ENCODE measurements at places on chromosomes 12 and 14.
A peak's percentile ranks its signal among the peaks of the same experiment; 100 is the strongest.

DNA sequence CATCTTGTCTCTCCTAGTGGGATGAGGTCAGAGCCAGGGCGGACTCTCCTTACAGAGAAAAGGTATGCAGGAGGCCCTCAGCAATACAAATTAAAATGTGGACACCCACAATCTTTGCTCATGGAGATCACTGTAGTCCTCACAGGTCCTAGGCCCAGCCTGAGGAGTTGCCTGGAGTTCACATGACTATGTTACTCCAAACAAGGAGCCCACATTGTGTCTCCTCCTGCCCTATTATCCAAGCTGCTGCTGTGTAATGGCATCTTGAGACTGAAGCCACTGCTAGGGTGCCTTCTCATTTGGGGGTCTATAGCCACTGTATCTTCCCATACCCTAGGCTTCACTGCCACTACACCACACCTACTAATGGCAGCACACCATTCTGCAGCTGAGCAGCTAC lies 11.0 kb downstream of the OR4K1 start:
- no peak for DNase-seq
- no peaks in the 10 kb centered on the region for H3K4me1 ChIP-seq
- H3K27ac ChIP-seq = no peak overlapping the region
- H3K27me3 ChIP-seq = no peaks in the 10 kb centered on the region
- H3K36me3 ChIP-seq = no peaks in the 10 kb centered on the region

- H3K27me3 ChIP-seq = no peaks in the 10 kb centered on the region
- no peak overlapping the region for H3K27ac ChIP-seq
- no peak for DNase-seq
- no peaks in the 10 kb centered on the region for H3K36me3 ChIP-seq
Measured at GRCh38 chr14:46325157-46325556, 326.4 kb downstream of the RPL10L start.

DNA sequence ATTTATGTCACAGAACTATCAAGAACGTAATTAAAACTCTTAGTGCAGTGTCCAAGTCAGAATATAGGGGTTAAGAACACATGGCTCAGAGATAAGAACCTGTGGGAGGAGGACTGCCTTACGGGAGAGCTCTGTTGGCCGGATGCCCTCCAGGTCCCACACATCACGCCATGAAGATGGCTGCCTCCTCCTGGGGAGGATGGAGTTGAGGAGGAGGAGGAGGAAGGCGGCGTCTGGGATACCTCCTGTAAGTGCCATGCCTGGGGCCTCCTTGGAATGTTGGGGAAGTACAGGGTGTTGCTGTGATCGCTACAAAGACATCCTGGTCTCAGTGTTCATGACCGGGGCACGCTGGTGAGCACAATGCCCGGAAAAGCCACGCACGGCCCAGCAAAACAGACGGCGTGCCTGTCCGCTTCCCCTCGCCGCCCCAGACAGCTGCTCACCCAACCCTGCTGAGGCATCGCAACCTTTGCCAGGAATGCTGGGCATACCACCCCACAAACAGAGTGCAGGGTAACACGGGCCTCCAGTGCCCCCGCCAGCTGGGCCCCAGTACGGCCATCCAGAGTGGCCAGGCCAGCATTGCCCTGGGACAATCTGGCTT lies 28.7 kb upstream of the CD9 start:
- H3K27ac ChIP-seq = no peak overlapping the region
- DNase-seq = no peak
- no peaks in the 10 kb centered on the region for H3K27me3 ChIP-seq
- no peak overlapping the region for H3K4me3 ChIP-seq
- no peaks in the 10 kb centered on the region for H3K36me3 ChIP-seq
- H3K4me1 ChIP-seq = peaks cover 29% of the 10 kb centered on the region

DNA sequence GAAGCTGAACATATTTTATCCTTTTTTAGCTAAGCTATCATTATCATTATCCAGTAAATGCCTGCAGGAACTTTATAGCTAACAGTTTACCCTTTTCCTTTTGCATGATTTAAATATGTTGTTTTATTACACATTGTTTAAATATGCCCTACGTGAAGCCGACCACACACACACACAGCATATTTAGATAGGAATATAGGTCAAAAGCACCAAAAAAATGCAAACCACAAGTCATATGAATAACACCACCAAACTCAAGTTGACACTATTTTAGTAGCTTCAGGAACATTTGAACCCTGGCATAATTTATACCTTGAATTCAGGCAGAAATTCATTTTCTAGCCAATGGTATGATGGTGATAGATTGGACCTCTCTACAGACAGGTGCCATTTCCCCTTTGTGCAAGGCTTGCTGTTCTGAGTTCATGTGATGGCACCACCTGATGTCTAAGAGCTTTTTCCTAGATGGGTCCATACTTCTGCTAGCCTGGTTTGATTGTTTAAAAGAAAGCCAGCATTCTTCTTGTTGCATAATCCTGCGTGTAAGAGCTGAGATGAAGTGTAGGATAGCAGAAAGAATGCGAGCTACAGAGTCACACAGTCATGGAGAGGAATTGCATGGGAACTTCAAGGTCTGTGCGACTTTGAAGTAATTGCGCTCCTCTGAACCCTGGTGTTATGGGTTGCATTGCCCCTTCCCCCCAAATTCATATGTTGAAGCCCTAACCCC lies 454.8 kb upstream of the SOX5 start:
- no peak for DNase-seq
- peaks cover 2% of the 10 kb centered on the region for H3K27me3 ChIP-seq
- no peak overlapping the region for H3K4me3 ChIP-seq
- no peaks in the 10 kb centered on the region for H3K36me3 ChIP-seq
- peaks cover 13% of the 10 kb centered on the region for H3K4me1 ChIP-seq
- H3K27ac ChIP-seq = no peak overlapping the region

DNA sequence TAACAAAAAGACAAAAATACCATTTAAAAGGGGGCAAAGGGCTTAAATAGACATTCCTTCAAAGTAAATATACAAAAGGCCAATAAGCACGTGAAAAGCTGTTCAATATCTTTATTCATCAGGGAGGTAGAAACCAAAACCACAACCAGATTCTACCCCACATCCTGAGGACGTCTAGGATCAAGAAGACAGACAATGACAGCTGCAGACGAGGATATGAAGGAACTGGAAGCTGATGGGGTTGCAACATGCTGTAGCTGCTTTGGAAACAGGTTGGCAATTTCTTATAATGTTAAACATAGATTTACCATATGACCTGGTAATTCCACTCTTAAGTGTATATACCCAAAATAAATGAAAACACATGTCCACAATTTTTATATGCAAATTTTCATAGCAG lies 85.1 kb upstream of the C14orf180 start:
- DNase-seq = peak; percentile 39
- H3K4me3 ChIP-seq = no peak overlapping the region
- H3K27me3 ChIP-seq = peaks cover 27% of the 10 kb centered on the region
- no peak overlapping the region for H3K27ac ChIP-seq
- no peaks in the 10 kb centered on the region for H3K36me3 ChIP-seq
- H3K4me1 ChIP-seq = peaks cover 3% of the 10 kb centered on the region

- DNase-seq = no peak
- peaks cover 13% of the 10 kb centered on the region for H3K4me1 ChIP-seq
- peaks cover 28% of the 10 kb centered on the region for H3K27me3 ChIP-seq
- H3K27ac ChIP-seq = peak overlapping the region; percentile 76
- peak overlapping the region; percentile 69 for H3K4me3 ChIP-seq
- H3K36me3 ChIP-seq = no peaks in the 10 kb centered on the region
Measured at GRCh38 chr12:65740506-65740872, 83.8 kb upstream of the HMGA2 start.

DNA sequence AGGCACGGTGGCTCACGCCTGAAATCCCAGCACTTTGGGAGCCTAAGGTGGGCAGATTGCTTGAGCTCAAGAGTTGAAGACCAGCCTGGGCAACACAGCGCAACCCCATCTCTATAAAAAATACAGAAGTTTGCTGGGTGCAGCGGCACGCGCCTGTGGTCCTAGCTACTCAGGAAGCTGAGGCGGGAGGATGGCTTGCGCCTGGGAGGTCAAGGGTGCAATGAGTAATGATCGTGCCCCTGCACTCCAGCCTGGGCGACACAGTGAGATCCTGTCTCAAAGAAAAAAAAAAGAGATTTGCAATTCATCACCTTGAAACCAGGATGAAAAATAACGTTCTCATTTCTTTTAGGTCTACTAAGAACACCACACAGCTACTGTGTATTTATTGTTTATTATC lies 4.0 kb downstream of the STX2 start:
- no peak overlapping the region for H3K4me3 ChIP-seq
- H3K36me3 ChIP-seq = peaks cover 4% of the 10 kb centered on the region
- no peak for DNase-seq
- no peak overlapping the region for H3K27ac ChIP-seq
- no peaks in the 10 kb centered on the region for H3K27me3 ChIP-seq

DNA sequence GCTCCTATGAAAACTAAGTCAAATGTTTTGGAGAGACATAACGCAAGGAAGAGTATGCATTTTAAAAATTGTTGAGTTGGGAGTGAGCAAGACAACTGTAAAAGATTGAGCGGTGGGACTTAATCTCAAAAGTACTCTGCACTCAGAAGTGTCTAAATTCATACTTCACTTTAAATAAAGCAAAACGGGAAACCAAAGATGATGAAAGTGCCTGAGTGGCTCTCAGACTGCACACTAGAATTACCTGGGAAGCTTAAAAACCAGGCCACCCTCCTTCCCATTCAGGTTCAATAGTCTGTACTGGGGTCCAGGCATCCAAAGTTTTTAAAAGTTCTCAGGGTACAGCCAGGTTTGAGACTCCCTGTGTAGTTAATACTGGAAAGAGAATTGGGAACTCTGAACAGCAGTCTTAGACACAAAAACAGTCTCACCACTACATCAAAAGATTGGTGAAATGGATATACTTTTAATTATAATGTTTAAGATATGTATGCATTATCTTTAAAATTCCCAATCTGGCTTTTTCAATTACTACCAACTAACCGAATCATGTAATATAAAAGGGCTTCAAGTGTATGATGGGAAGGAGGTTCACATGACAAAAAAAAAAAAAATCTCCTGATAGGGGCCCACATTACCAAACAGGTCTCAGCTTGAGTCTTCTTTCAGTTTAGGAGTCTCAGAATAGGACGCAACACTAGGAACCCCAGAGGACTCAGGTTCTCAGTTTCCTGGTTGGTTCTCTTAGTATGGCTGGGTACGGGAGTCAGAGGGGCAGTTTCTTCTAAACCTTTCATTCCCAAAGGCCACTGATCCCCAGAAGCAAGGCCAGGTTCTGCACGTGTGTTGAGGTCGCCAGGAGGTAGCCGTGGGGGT lies 1.0 kb downstream of the HOMEZ start:
- DNase-seq = peak; percentile 31
- H3K27me3 ChIP-seq = no peaks in the 10 kb centered on the region
- H3K27ac ChIP-seq = peak overlapping the region; percentile 84
- peaks cover 18% of the 10 kb centered on the region for H3K4me1 ChIP-seq
- H3K36me3 ChIP-seq = peaks cover 6% of the 10 kb centered on the region

DNA sequence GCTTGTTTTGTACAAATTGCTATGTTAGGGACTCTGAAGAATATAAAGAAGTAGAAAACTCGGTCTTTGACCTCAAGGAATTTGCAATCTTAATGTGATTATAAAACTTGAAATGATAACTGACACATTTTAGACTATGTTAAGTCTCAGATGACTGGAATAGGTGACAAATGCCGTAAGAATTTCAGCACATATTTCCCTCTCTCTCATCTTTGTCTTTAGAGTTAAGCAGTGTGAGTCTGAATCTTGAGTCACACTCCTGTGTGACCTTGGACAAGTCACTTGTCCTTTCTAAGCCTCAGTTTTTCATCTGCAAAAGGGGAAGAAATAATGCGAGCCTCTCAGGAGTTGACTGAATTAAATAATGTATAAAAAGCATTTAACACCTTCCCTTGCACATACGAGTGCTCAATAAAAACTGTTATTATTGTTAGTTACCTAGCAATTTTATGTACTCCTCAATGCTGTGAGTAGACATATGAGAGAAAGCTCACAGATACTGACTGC lies 103.7 kb downstream of the DYRK2 start:
- H3K36me3 ChIP-seq = no peaks in the 10 kb centered on the region
- no peaks in the 10 kb centered on the region for H3K27me3 ChIP-seq
- H3K4me1 ChIP-seq = peaks cover 2% of the 10 kb centered on the region
- no peak overlapping the region for H3K4me3 ChIP-seq
- H3K27ac ChIP-seq = no peak overlapping the region

GRCh38 chr12:101490286-101490920 lies 15.3 kb downstream of the SPIC start:
- H3K4me1 ChIP-seq = no peaks in the 10 kb centered on the region
- H3K27me3 ChIP-seq = peaks cover 14% of the 10 kb centered on the region
- no peak overlapping the region for H3K27ac ChIP-seq
- no peaks in the 10 kb centered on the region for H3K36me3 ChIP-seq
- H3K4me3 ChIP-seq = no peak overlapping the region

- peak overlapping the region; percentile 69 for H3K27ac ChIP-seq
- peak overlapping the region; percentile 57 for H3K4me3 ChIP-seq
- peaks cover 23% of the 10 kb centered on the region for H3K4me1 ChIP-seq
- peak; percentile 30 for DNase-seq
Measured at GRCh38 chr14:68663385-68664076, 129.3 kb downstream of the ZFP36L1 start.

- no peak for DNase-seq
- no peak overlapping the region for H3K4me3 ChIP-seq
- H3K4me1 ChIP-seq = no peaks in the 10 kb centered on the region
- no peaks in the 10 kb centered on the region for H3K36me3 ChIP-seq
Measured at GRCh38 chr14:95557832-95558231, 23.0 kb downstream of the GLRX5 start.

DNA sequence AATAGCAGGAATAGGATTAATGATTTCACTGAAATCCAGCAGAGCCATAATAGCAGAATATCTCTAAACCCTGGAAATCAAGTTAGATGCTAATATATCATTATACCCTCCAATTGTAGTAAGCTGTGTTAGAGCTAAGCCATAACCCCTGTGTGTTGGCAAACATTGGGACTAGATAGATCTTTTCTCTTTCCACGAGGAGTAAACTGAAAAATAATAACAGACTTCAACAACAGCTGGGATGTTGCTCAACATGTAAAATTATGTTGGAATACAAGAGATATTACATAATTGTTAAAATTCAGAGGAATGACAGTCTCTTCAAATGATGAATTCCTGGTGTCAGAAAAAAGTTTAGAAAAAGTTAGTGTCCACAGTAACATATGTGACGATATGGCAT lies 383.8 kb downstream of the SNAPC1 start:
- H3K27ac ChIP-seq = no peak overlapping the region
- no peak overlapping the region for H3K4me3 ChIP-seq
- H3K27me3 ChIP-seq = peaks cover 2% of the 10 kb centered on the region
- no peak for DNase-seq
- no peaks in the 10 kb centered on the region for H3K36me3 ChIP-seq

DNA sequence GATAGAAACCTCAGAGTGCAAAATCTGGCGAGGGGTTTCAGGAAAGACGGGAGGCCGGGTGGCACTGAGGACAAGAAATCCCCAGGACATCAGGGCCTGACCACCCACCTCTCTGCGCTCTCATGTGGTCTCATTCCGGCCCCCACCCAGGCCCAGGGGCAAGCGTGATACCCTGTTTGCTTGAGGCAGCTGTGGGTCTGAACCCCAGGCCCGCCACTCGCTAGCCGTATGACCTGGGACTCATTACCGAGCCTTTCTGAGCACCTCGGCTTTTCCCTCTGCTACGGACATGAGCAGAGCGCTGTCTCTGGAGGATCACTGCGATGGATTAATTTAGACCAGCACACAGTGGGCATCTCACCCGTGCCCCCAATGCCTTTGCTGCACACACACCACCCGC lies 25.5 kb upstream of the BCDIN3D start:
- no peak overlapping the region for H3K4me3 ChIP-seq
- no peaks in the 10 kb centered on the region for H3K36me3 ChIP-seq
- peaks cover 7% of the 10 kb centered on the region for H3K27me3 ChIP-seq
- no peaks in the 10 kb centered on the region for H3K4me1 ChIP-seq
- H3K27ac ChIP-seq = no peak overlapping the region
- no peak for DNase-seq
